ENCODE measurements at places on chromosomes 2 and 18. TPM values are rescaled to one million over a fixed set of nuclear protein-coding genes. Genes with fewer than 3 reads are reported as not detected.

Gene TCF23
- polyA plus RNA-seq = 0.06 TPM

Gene NBEAL1
- polyA plus RNA-seq = 3.0 TPM

GRCh38 chr18:40066368-40066767 is 1888.7 kb upstream of the PIK3C3 start:
- no peak overlapping the region for H3K27ac ChIP-seq
- no peak for DNase-seq
- no peak overlapping the region for H3K4me3 ChIP-seq
- H3K27me3 ChIP-seq = no peaks in the 10 kb centered on the region
- H3K36me3 ChIP-seq = no peaks in the 10 kb centered on the region

- H3K27ac ChIP-seq = no peak overlapping the region
- no peak overlapping the region for H3K4me3 ChIP-seq
- H3K27me3 ChIP-seq = no peaks in the 10 kb centered on the region
- H3K36me3 ChIP-seq = no peaks in the 10 kb centered on the region
- no peak for DNase-seq
- H3K4me1 ChIP-seq = no peaks in the 10 kb centered on the region
Measured at GRCh38 chr2:168703926-168704325, 98.5 kb upstream of the NOSTRIN start.

- no peaks in the 10 kb centered on the region for H3K36me3 ChIP-seq
- H3K4me1 ChIP-seq = no peaks in the 10 kb centered on the region
- no peaks in the 10 kb centered on the region for H3K27me3 ChIP-seq
- no peak overlapping the region for H3K4me3 ChIP-seq
Measured at GRCh38 chr2:100782380-100782878, 37.5 kb upstream of the NPAS2 start.

Gene METTL5
- 51.9 TPM for polyA plus RNA-seq

Gene RIT2
- not detected for polyA plus RNA-seq

Gene CFAP221
- polyA plus RNA-seq = not detected

DNA sequence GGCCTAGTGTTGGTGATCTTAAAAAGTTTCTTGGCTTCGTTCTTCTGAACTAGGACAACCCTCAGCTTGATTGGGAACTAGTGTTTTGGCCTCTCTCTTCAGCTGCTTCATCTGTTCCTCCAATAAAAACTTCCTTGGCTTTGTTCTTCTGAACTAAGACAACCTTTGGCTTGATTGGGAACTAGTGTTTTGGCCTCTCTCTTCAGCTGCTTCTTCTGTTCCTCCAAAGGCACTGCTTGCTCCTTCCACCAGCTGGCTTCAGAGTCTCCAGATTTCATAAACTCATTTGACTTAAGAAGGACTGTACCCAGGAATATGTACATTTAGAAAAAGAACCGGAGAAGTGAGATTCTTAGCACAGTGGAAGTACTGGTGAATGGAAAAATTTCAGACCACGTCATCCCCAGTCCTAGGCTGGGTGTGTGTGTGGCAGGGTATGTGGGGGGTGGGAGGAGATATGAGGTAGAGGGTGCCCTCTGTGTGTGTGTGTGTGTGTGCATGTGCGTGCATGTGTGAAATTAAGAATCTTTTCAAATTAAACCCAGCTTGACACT is 20.4 kb downstream of the IL1R2 start:
- no peak overlapping the region for H3K27ac ChIP-seq
- H3K4me1 ChIP-seq = no peaks in the 10 kb centered on the region
- H3K27me3 ChIP-seq = no peaks in the 10 kb centered on the region
- no peaks in the 10 kb centered on the region for H3K36me3 ChIP-seq

GRCh38 chr2:85998071-85998991 is 107.4 kb downstream of the POLR1A start:
- no peak overlapping the region for H3K4me3 ChIP-seq
- peaks cover 47% of the 10 kb centered on the region for H3K4me1 ChIP-seq
- no peaks in the 10 kb centered on the region for H3K36me3 ChIP-seq
- H3K27ac ChIP-seq = peak overlapping the region; percentile 44
- DNase-seq = peak; percentile 63

- H3K36me3 ChIP-seq = no peaks in the 10 kb centered on the region
- H3K4me3 ChIP-seq = no peak overlapping the region
- no peak overlapping the region for H3K27ac ChIP-seq
- no peak for DNase-seq
Measured at GRCh38 chr18:51417643-51418483, 220.4 kb upstream of the MEX3C start.

GRCh38 chr2:54207666-54208195 is 48.3 kb downstream of the TSPYL6 start:
- no peaks in the 10 kb centered on the region for H3K36me3 ChIP-seq
- no peak overlapping the region for H3K4me3 ChIP-seq
- no peak for DNase-seq
- peaks cover 26% of the 10 kb centered on the region for H3K4me1 ChIP-seq

GRCh38 chr18:44793194-44793593 is 112.5 kb downstream of the SETBP1 start:
- H3K4me3 ChIP-seq = peak overlapping the region; percentile 20
- DNase-seq = no peak
- peak overlapping the region; percentile 90 for H3K27ac ChIP-seq
- H3K4me1 ChIP-seq = peaks cover 71% of the 10 kb centered on the region
- H3K36me3 ChIP-seq = no peaks in the 10 kb centered on the region
- H3K27me3 ChIP-seq = no peaks in the 10 kb centered on the region

Gene GPR75
- 0.29 TPM for polyA plus RNA-seq

DNA sequence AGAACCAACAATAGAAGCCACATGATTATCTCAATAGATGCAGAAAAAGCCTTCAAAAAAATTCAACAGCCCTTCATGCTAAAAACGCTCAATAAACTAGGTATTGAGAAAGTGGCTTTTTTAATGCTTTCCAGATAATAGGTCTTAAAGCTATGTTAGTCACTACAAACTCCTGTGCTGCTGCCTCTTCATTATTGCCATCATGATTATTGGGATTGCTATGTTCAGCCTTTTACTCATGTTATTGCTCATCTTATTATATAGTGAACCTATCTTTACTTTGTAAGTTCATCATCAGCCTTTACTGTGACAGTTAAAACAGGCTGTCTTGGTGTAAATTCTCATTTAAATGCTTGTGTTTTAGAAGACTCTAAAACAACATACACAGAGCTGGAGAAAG is 1557.2 kb upstream of the ZEB2 start:
- H3K36me3 ChIP-seq = no peaks in the 10 kb centered on the region
- no peak overlapping the region for H3K27ac ChIP-seq
- H3K4me3 ChIP-seq = no peak overlapping the region
- no peaks in the 10 kb centered on the region for H3K4me1 ChIP-seq

DNA sequence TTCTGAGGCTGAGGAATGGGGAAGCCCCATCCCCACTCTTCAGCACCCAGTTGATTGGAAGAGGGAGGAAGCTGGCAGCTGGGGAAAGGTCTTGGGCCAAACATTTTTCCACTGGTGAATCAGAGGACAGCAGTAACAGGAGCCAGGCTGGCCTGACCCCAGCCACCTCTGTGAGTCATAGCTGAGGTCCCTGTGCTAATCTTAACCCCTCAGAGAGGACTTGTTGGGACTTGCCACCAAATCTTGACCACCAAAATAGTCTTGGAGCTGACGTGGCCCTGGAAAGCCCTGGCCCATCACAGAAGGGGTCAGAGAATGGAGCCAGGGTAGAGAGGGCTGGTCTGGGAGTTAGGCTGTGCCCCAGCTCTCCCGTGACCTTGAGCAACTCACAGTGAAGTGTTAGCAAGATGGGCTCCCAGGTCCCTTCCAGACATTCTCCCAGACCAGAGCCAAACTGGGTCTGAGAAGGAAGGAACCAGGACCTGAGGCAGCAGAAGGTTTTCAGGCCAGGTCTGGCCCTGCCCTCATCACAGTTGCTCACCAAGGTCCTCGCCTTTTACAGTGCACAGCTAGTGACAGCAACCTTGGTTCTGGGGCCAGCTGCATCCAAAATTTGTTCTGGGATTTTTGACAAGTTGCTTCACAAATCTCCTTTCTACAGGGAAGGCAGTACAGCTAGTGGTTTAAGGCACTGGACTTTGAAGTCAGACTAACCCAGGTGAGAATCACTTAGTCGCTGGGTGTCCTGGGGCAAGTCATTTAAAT is 266.6 kb downstream of the CYP26B1 start:
- H3K27me3 ChIP-seq = no peaks in the 10 kb centered on the region
- no peak overlapping the region for H3K4me3 ChIP-seq
- peak overlapping the region; percentile 83 for H3K27ac ChIP-seq
- no peaks in the 10 kb centered on the region for H3K36me3 ChIP-seq

- no peak overlapping the region for H3K27ac ChIP-seq
- H3K27me3 ChIP-seq = no peaks in the 10 kb centered on the region
- no peaks in the 10 kb centered on the region for H3K36me3 ChIP-seq
- H3K4me1 ChIP-seq = no peaks in the 10 kb centered on the region
- no peak overlapping the region for H3K4me3 ChIP-seq
Measured at GRCh38 chr2:12036640-12036983, 290.2 kb downstream of the LPIN1 start.

Gene MAP2
- polyA plus RNA-seq = 0.72 TPM

Gene SLC9A4
- polyA plus RNA-seq = not detected

DNA sequence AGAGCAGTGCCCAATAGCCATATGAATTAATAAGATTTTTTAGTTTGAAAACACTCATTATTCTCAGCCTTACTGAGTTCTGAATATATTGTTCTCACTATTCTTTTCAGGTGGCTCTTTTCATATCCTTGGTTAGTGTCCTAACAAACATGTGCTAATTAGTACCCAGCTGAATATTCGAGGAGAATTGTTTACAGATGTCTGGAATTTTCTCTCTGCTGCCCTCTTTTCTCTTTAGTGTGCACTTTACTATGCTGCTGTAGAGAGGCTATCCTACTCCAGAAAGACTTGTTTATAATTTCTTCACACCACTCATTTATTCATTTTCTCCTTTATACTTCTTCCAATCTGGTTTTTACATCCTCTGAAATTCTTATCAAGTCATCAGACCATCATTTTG is 405.3 kb downstream of the SPAG16 start:
- H3K36me3 ChIP-seq = no peaks in the 10 kb centered on the region
- DNase-seq = no peak
- H3K4me1 ChIP-seq = no peaks in the 10 kb centered on the region
- no peak overlapping the region for H3K4me3 ChIP-seq
- no peak overlapping the region for H3K27ac ChIP-seq
- H3K27me3 ChIP-seq = no peaks in the 10 kb centered on the region

Gene TMEM17
- polyA plus RNA-seq = 0.53 TPM

- H3K36me3 ChIP-seq = no peaks in the 10 kb centered on the region
- DNase-seq = no peak
- H3K27ac ChIP-seq = no peak overlapping the region
- H3K27me3 ChIP-seq = no peaks in the 10 kb centered on the region
- no peaks in the 10 kb centered on the region for H3K4me1 ChIP-seq
- no peak overlapping the region for H3K4me3 ChIP-seq
Measured at GRCh38 chr18:67347438-67347837, 169.1 kb downstream of the DSEL start.

DNA sequence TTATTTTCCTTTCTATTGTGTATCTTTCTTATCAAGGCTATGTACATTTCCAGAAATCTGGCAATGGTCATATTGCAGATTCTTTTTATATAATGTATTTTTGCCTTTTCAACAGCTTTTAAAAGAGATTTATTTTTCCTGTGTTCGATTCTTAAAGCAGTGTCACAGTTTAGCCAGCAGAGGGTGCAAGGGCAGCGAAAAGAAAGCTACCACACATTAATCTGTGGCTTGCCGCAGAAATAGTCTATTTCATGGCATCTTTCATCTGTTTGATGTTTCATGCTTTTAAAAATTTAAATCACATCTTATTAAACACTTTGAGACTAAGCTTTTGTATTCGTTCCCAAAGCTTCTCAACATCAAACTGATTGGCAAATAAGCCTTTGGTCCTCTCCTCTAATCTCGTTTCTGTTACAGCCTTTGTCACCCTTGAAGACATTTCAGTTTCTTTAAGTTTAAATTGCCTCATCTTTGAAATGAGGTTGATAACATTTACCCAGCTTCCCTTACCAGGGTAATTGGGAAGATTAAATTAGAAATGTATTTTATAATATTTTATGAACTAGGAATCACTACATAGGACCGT is 73.3 kb downstream of the PIK3C3 start:
- no peak for DNase-seq
- H3K27me3 ChIP-seq = no peaks in the 10 kb centered on the region
- H3K36me3 ChIP-seq = peaks cover 38% of the 10 kb centered on the region
- H3K4me3 ChIP-seq = no peak overlapping the region
- H3K4me1 ChIP-seq = no peaks in the 10 kb centered on the region

GRCh38 chr2:46578961-46579360 is 99.6 kb downstream of the TMEM247 start:
- H3K36me3 ChIP-seq = peaks cover 70% of the 10 kb centered on the region
- H3K27me3 ChIP-seq = no peaks in the 10 kb centered on the region
- H3K27ac ChIP-seq = no peak overlapping the region
- H3K4me1 ChIP-seq = peaks cover 12% of the 10 kb centered on the region

GRCh38 chr2:98598781-98599428 is 9.4 kb downstream of the COA5 start:
- no peaks in the 10 kb centered on the region for H3K27me3 ChIP-seq
- no peak overlapping the region for H3K4me3 ChIP-seq
- no peaks in the 10 kb centered on the region for H3K4me1 ChIP-seq

Gene SERPINB12
- polyA plus RNA-seq = not detected

GRCh38 chr2:104430852-104431251 is 423.1 kb upstream of the POU3F3 start:
- no peak overlapping the region for H3K27ac ChIP-seq
- H3K4me3 ChIP-seq = no peak overlapping the region
- no peak for DNase-seq
- no peaks in the 10 kb centered on the region for H3K4me1 ChIP-seq

- no peaks in the 10 kb centered on the region for H3K36me3 ChIP-seq
- H3K27ac ChIP-seq = no peak overlapping the region
- H3K4me1 ChIP-seq = no peaks in the 10 kb centered on the region
- H3K4me3 ChIP-seq = no peak overlapping the region
- no peak for DNase-seq
Measured at GRCh38 chr2:38825956-38826355, 47.9 kb downstream of the GEMIN6 start.

GRCh38 chr2:235675678-235676535 is 182.1 kb downstream of the AGAP1 start:
- H3K36me3 ChIP-seq = no peaks in the 10 kb centered on the region
- H3K27me3 ChIP-seq = no peaks in the 10 kb centered on the region
- H3K4me1 ChIP-seq = peaks cover 8% of the 10 kb centered on the region
- DNase-seq = no peak
- no peak overlapping the region for H3K4me3 ChIP-seq

- DNase-seq = no peak
- H3K27me3 ChIP-seq = no peaks in the 10 kb centered on the region
- H3K27ac ChIP-seq = no peak overlapping the region
- no peaks in the 10 kb centered on the region for H3K36me3 ChIP-seq
- no peak overlapping the region for H3K4me3 ChIP-seq
- H3K4me1 ChIP-seq = no peaks in the 10 kb centered on the region
Measured at GRCh38 chr2:211045025-211045424, 488.6 kb downstream of the CPS1 start.

Measured in psoas muscle (tissue), 8 donors.